ENCODE measurements at places on chromosomes 4 and X.

DNA sequence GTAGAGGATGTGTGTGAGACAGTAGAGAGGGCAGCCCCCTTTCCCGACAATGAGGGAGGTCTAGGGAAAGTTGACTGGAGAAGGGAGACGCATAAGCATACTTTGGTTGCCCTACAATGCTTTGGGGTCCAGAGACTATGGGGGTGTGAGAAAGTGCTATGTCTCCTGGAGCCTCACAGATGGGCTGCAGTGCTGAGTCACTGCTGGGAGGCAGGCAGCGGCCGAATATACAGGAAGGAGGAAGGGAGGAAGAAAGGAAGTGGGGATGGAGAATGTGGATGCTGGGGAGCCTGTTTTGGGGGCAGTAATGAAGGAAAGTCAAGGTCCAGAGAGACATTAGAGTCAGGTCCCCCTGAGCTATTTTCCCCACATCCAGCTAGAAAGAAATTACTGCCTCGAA is 12.7 kb downstream of the DRP2 start:
- no peak for DNase-seq

- no peak for DNase-seq
Observed at GRCh38 chrX:10841579-10841978, 221.2 kb upstream of the MID1 start.

- no peak for DNase-seq
Observed at GRCh38 chrX:38473701-38474100, 87.6 kb upstream of the TSPAN7 start.

DNA sequence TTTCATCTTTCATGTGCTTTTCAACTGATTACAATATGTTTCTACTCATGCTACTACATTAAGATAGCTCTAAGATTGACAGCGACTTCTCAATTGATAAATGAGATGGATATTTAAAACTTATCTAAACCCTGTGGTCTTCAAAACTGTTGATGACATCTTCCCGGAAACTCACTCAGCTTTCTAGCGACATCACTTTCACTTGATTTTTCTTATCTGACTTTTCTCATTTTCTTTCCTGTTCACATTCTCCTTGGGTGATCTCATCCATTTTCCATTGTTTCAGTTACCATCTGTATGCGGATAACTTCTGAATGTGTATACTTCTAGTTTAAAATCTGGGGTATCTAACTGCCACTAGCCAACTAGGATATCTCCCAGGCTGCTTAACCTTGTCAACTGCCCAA is 3.1 kb downstream of the POLR2B start:
- DNase-seq = no peak

GRCh38 chr4:175307326-175307725 is 389.2 kb downstream of the ADAM29 start:
- no peak for DNase-seq

DNA sequence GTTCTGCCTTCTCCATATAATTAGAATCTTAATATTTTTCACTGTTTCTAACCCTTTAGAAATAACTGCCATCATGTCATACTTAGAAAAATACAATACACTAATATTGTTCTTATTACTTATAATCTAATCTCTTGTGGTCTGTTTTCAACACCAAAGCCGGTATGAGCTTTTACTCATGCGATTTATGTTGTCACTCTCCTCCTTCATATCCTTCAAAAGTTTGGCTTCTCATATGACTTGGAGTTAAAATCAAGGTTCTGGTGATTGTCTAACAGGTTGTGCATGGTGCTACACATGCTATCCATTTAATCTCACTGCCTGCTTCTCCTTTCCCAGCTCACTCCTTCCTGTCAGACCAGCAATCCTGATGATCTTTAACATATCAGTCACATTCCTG is 1392.9 kb downstream of the ARAP2 start:
- DNase-seq = no peak

Measured in stimulated activated CD8-positive, alpha-beta memory T cell treated with anti-CD3 and anti-CD28 coated beads, Interleukin-12 subunit alpha, Interleukin-12 subunit beta, amount 100 ng/mL, for 4 hours (primary cell).